Stimulated activated CD4-positive, alpha-beta T cell treated with anti-CD3 and anti-CD28 coated beads, Interleukin-4, amount 100 ng/mL, for 1 hour (primary cell): ENCODE measurements at places on chromosomes 12 and 14.

DNA sequence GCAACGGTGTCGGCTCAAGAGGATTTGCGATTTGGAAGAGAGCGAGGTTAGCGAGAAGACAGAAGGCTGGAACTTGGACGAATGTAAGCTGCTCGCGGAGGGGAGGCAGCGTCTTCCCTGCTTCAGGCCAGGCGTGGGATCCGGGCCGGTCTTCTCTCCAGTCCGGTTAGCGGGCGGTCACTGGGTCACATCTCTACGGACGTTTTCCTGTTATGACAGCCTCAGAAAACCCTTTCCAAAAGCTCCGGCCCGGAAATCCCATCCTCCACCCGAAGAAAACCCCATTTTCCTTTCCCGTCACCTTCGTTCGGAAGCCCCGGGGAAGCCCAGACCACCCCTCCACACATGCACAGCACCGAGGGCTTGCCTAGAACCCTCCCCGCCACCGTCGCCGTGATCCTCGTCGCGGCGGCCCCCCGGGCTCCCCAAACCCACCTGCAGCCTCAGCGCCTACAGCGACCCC, 268 bp downstream of the NDUFB1 start:
- DNase-seq: no peak

DNA sequence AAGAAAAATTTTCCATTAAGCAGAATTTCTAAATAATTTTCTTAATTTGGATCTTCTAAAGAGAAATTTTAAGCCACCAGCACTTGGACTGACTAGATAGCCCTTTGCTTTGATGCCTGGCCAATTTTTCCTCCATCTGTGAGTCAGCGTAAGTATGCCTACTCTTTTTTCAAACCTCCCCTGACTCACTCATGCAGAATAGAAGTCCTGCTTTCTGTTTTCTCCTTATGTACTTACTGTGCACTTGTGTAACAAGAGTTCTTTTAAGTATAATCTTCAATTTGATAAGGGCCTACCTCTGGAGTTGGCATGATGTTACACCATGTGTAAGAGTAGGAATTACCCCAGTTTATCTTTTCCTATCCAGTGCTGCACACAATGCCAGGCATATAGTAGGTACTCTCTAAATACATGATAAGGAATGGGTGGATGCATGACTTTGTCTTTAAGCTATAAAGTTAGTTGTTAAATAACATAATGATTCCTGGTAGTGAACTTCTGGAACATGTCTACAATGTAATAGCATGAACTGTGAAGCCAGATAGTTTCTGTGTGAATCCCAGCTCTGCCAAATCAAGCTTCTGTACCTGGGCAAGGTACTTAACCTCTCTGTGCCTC, 329.6 kb downstream of the TMTC2 start:
- no peak for DNase-seq

DNA sequence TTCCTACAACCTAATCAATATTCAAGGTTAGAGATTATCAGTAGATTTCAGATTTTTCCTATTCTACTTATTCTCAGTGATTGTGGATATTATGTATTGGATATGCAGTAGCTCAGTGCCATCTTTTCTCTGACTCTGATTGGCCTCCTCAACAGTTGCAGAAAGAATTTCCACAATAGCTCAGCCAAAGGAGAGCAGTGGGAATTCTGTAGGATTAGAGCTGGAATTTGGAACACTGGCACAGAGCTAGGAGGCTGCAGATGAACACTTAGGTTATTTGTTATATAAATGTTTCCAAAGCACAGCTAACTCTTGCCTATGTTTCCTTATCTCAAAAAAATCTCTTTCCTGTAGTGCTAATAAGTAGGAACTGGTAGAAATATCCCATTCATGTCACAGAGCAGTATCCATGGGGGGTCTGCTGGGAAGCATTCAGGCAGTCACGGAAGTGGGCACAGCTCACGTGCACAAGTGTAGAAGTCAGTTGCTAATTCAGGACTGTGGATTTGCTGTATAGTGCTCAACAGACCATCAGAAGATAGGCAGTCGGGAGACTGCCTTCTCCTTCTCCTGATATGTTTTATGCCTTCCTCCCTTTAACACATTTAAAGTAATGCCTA, 116.2 kb upstream of the TMEM260 start:
- DNase-seq: no peak

GRCh38 chr14:75267141-75267721, 11.4 kb upstream of the FOS start:
- no peak for DNase-seq

DNA sequence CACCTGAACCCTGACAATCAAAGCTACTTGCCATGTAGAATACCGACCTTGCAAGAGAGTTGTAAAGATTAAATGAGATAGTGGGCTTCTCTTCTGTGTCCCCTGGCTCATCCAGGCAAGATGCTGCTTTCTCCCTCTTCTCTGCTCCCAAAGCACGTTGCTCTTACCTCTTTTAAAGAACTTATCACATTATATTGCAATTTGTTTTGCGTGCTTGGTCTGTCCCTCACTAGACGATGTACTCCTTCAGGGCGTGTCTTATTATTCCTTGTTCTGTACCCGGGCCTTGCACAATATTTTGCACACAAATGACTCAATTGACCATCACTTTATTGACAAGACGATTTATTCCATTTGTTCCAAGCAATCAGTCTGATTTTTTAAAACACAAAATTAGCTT, 3.3 kb downstream of the DCN start:
- DNase-seq: no peak

DNA sequence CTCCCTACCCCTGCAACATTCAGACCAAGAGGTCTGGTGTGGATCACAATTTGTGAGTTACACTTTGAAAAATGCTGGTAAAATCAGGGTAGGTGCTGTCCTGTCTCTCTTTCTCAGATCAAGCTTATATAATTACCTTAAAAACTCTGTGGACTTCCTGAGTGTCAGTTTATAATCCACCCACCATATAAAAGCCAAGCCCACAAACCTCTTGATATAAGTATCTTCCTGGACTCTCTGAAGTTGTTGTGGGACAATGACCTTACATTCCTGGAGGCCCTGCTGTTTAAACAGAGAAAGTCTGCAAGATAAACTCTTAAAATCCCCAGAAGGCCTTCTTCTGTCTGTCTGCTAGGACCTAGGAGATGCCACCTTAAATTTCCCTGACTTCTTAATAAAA, 11.4 kb upstream of the KTN1 start:
- DNase-seq: no peak

- DNase-seq: no peak
Observed at GRCh38 chr14:32914391-32914790, 24.3 kb upstream of the NPAS3 start.

DNA sequence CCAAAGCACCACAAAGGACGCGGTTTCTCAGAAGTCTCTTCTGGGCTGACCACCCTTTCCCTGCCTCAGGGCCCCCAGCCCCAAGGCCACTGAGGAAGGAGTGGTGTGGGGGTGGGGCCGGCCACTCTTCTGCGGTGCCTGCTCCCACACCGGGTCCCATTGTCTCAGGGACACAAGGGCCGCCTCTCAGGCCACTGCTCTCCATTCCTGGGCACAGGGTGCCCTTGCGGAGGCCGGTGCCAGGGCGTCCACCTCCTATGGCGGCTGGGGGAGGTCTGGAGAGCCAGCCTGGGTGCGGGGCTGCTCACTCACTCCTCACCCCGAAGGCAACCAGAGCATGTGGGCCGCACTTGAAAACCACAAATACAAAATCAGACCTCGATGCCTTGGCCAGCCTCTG, 44.1 kb downstream of the PRIMA1 start:
- no peak for DNase-seq

DNA sequence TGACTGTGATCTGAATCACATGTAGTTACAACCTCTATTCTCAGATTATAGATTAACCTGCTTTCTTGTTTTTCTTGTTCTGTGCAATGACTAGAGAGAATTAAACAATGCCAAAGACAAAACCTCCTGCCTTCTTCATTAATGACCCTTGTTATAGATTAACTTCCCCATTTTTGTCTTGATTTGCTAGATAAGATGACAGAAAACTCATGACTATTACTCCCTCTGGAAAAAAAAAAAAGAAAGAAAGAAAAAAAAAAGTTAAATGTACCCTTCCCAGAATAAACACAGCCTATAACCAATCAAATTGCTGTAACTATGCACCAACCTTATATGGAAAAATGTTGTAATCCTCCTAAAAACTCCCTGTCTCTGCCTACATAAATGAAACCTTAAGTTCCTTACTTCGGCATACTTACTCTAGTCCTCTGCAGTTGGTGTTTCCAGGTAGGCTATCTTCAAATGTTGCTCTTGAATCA, 41.1 kb upstream of the PCED1B start:
- DNase-seq: no peak

GRCh38 chr12:70317781-70318180, 48.3 kb upstream of the KCNMB4 start:
- no peak for DNase-seq

DNA sequence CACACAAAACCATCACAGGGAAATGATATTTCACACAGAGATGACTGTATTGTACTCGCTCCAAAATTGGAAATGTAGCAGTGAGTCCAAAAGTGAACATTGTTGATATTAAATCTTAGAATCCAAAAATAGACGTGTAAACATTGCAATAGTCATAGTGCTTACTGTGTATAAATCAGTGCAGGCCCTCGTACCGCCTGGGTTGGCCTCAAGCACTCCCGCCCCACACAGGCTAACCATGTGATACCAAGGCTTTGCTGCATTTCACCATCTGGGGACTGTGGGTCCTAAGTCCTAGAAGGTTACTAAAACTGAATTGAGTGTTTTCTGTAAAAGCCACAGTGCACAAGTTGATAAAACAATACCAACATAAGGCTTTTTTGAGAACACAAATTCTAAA, 107.3 kb downstream of the PPP2R5E start:
- no peak for DNase-seq

DNA sequence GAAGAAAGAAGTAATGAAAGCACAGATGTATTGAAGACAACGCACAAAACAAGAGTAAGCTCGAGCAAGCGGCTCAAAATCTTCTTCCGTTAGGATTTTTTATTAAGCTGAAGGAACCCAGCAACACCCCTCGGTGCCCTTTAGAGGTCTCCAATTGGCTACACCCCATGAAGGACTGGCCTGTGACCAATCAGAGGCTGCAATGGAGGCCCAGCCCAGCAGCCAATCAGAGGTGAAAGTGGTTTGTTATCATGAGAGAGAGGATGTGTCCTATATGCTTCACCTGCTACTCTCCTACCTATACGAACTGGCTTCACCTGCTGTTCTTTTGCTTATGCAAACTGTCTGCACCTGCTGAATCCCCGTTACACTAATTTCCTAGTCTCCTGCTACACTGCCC, 358.8 kb downstream of the C12orf50 start:
- DNase-seq: no peak

GRCh38 chr12:70031046-70031445, 206.0 kb downstream of the MYRFL start:
- no peak for DNase-seq

DNA sequence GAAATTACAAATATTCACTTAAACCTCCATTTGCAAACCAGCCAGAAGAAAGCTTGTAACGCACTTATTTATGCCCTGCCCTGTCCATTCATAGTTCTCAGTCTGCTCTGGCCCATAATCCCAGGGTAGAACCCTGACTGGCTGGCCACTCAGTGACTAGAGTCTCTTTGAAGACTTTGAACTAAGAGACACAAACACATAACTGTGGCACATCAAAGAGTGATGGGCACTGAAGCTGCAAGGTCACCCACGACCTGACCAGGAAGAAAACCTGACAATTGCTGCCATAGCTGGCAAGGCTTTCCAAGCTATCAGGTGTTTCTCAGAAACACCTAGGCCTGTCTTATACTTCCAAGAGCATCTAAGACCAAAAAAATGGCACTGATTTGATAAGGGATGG, 28.7 kb downstream of the SLC41A2 start:
- DNase-seq: no peak

GRCh38 chr14:26992403-26993115, 394.7 kb upstream of the NOVA1 start:
- no peak for DNase-seq

GRCh38 chr14:99571303-99571986, 32.6 kb downstream of the CCDC85C start:
- DNase-seq: no peak

GRCh38 chr14:77353469-77354141, 23.3 kb downstream of the TMED8 start:
- DNase-seq: no peak

- DNase-seq: no peak
Observed at GRCh38 chr14:92215579-92215978, 93.8 kb downstream of the CPSF2 start.

- DNase-seq: no peak
Observed at GRCh38 chr14:104803280-104803911, 2.5 kb downstream of the ZBTB42 start.

- peak; percentile 59 for DNase-seq
Observed at GRCh38 chr12:22334410-22335100, at the start of gene ST8SIA1. Gene ST8SIA1, minus strand, starts transcription at chr12:22334707. Its CDS starts 475 bp downstream, at chr12:22334232.

- no peak for DNase-seq
Observed at GRCh38 chr12:2682296-2683251, 112.2 kb upstream of the FKBP4 start.

DNA sequence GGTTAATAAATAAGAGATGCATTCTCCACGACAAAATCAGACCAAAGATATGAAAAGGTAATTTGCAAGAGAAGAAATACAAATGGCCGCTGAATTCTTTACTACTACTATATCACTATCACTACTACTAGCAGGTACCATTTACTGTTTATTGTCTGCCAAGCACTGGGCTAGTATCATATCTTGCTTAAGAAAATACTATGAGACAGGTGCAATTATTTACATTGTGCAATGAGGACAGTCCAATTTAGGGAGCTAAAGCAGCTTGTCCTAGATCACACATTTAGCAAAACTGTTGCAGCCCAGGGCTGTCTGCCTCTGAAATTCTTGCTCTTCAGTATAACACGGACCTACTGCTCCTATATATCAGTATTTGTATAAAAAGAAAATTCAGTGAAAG, 52.8 kb downstream of the CRADD start:
- DNase-seq: no peak

- peak; percentile 10 for DNase-seq
Observed at GRCh38 chr12:93766796-93767523, 89.8 kb downstream of the CRADD start.

- DNase-seq: no peak
Observed at GRCh38 chr12:81958406-81958805, 199.3 kb upstream of the PPFIA2 start.

DNA sequence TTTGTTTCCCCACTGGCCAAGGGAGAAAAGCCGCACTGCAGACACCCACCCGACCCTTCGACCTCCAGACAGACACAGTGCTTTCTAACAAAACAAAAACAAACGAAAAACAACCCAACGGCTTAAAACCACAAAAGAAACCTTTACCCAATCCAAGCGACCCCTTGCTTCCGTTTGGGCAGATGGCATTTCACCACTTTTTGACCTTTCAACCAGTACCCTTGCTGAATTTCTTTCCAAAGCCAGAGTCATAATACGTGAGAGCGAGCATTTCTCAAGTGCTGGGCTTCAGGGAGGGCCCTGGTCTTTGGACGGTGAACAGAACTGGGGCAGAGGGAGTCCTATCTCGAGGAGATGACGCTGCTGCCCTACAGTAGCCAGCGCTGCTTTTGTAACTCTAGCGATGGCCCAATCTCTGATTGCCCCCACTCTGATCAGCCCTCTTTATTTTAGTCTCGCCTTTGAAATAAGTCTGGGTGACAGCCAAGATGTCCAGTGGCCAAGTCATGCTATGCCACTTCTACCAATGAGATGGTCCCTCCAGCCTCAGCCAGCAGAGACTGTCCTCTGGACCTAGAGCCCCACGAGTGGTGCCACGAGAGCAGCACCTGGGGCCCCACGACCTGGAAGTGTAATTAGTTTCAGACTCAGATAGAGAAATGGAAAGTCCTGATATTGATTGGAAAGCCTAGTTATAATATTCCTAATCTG, 21.9 kb upstream of the ADIPOR2 start:
- no peak for DNase-seq
